ENCODE measurements at places on chromosomes 7 and 10. TPM values are rescaled to one million over a fixed set of nuclear protein-coding genes. Genes with fewer than 3 reads are reported as not detected.

CYP2C19 gene
- total RNA-seq, result 146 TPM

SUN3 gene
- total RNA-seq, result not detected

DNA sequence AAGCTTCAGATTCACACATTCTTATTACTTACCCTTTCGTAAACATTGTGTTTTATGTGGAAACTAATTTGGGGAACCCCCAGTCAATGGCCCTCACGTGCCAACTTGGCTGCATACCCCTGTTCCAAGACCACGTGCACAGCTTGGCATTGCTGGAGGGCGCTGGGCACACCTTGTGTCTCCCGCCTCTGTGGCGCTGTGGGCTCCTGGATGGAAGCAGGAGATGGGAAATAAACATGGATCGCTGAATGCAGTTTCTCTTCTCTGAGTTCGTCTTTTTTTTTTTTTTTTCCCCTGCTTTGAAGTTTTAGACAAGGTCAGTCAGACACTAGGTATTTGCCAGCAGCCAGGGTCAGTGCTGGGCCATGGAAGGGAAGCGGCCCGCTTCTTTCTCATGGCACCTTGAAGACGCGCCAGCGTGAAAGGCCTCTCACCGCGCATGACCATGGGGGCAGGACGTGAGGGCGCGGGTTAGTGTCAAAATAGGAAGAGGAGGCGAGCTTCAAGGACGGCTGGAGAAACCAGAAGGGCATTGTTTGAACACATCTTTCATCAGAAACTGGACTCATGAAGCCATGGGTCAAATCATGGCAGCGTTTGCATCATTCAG, 27.3 kb downstream of the BNIP3 start:
- H3K4me1 ChIP-seq, result no peaks in the 10 kb centered on the region
- no peaks in the 10 kb centered on the region for H3K27me3 ChIP-seq
- DNase-seq, result no peak
- H3K36me3 ChIP-seq, result peaks cover 6% of the 10 kb centered on the region
- H3K4me3 ChIP-seq, result no peak overlapping the region

FEZF1 gene
- total RNA-seq, result not detected

UPK3B gene
- total RNA-seq, result 5.2 TPM

DNA sequence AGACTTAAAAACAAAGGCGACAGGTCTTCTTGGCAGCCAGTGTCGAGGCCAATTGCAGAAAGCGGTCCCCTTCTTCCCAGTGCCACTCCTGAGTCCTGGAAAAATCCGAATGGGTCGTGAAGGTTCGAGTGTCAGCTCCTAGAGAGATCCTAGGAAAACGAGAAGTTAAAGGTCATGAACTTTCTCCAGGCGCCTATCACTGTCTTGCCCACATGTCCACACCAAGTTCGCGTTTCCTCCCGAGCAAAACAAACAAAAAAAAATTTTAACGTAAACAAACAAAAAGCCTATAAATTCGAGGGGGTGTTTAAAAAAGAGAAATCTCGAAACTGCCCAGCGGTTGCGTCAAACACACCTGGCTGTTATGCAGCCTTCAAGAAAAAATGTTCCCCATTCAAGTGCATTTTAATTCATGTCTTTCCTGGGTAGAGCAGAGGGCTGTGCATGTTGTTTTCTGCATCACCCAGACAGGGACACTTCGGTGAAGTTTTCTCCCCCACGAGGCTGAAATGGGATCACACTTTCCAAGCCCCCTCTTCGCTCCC, 1.5 kb downstream of the ARHGAP21 start:
- peak overlapping the region; percentile 86 for H3K27ac ChIP-seq
- peak overlapping the region; percentile 92 for H3K4me3 ChIP-seq
- H3K27me3 ChIP-seq, result no peaks in the 10 kb centered on the region
- H3K4me1 ChIP-seq, result no peaks in the 10 kb centered on the region
- no peaks in the 10 kb centered on the region for H3K36me3 ChIP-seq
